ENCODE measurements at places on chromosomes 4 and X.

GRCh38 chrX:21457718-21458117, 83.5 kb downstream of the CNKSR2 start:
- no peak for DNase-seq

DNA sequence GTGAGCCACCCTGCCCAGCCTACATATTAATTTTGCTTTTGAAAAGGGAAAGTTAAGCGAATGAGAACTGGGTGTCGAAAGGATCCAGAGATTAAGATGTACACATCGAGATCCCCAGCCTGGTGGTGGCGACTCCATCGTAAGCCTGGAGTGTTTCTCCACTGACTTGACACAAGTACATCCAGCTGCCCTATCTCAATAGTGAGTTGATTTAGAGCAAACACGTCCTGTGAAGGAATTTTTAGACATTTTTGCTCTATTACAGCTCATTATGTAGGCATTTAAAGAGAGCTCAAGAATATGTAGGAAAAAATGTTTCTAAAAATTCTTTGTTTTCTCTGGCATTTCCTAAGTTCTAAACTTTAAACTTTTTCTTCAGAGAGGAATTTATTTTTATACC, 11.7 kb upstream of the CLDN34 start:
- peak; percentile 80 for DNase-seq

- DNase-seq: no peak
These were observed 435 bp upstream of the MGST2 start for GRCh38 chr4:139665079-139665689.

- DNase-seq: no peak
These were observed 225.0 kb upstream of the CXXC4 start for GRCh38 chr4:104719539-104720230.

DNA sequence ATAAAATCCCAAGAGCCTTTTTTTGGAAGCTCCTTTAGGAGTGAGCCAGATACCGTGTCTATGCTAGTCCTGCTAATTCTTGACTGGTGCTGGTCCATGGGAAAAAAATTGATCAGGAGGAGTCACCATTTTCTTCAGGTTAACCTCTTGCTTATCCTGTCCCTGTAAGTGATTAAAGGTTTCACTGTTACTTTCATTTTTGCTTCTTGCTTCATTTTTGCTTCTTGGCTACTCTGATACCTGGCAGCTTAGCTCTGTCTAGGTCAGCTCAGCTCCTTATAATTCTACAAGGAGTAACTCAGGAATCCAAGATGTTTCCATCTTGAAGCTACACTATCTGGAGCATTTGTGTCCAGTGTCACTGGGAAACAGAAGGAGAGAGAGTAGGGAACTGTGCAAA, 45.7 kb downstream of the AFM start:
- DNase-seq: no peak

DNA sequence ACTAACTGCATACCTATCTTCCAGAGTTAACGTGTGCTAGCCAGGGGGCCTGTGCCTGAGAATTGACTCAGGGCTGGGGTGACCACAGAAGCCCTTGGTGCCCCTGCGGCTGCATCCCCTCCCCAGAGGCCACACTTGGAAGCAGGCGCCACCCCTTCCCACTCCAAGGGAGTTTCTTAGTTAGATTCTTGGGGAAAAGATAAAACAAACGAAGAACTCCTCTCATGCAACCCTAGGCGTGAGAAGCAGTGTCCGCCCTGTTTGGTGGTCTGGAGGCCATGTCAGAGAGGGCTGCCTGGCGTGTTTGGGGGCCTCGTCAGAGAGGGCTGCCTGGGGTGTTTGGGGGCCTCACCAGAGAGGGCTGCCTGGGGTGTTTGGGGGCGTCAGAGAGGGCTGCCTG, 50.3 kb upstream of the HGFAC start:
- DNase-seq: no peak

GRCh38 chr4:184064877-184065276, 152.8 kb downstream of the ENPP6 start:
- DNase-seq: no peak

DNA sequence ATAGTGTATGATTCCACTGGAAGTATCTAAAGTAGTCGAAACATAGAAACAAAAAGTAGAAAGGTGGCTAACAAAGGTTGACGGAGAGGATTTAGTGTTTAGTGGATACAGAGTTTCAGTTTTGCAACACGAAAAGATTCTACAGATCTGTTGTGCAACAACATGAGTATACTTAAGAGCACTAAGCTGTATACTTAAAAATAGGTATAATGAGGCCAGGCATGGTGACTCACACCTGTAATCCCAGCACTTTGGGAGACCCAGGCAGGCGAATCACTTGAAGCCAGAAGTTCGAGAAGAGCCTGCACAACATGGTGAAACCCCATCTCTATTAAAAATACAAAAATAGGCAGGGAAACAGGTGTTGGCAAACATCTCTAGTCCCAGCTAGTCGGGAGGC, 7.9 kb upstream of the ATRX start:
- no peak for DNase-seq

DNA sequence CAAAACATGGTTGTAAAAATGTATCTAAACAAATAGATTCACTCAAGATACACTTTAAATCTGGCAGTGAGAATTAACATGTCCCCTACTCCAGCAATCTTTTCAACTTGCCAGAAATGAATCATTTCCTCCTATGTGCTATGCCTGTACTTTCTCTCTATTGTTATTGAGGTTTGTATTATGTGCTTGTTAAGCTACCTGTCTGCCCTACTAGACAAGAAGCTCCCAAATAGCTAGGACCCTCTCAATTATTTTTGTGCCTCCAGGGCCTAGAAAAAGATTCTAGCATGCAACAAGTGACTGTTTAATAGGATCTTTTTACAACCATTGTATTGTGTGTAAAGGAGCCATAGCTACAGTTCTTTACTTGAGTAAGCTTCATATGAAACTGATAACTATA, 3.5 kb upstream of the SAP30 start:
- DNase-seq: no peak

- peak; percentile 82 for DNase-seq
These were observed 20.9 kb upstream of the S100G start for GRCh38 chrX:16628946-16629595.

- peak; percentile 16 for DNase-seq
These were observed 124.1 kb upstream of the LIMCH1 start for GRCh38 chr4:41413670-41414411.

- DNase-seq: no peak
These were observed 31.5 kb downstream of the RAI2 start for GRCh38 chrX:17829566-17829965.

DNA sequence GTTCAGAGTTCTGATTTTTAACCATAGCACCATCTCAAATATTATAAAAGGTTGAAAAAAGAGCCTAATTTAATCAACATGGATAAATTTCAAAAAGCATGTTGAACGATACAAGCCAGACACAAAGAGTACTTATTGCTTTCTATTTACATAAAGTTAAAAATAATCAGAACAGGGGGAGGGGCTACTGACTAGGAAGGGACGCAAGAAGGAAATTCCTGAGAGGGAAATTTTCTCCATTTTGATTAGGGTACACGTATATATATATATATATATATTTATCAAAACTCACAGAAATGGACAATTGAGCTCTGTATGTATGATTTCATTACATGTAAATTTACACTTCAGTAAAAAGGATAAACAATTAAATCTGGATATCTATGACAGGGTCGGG, 482 bp upstream of the MBTPS2 start:
- DNase-seq: peak; percentile 25

GRCh38 chr4:173482330-173482931, 47.6 kb downstream of the HAND2 start:
- DNase-seq: no peak

GRCh38 chrX:137198040-137198439, 164.2 kb upstream of the GPR101 start:
- no peak for DNase-seq

DNA sequence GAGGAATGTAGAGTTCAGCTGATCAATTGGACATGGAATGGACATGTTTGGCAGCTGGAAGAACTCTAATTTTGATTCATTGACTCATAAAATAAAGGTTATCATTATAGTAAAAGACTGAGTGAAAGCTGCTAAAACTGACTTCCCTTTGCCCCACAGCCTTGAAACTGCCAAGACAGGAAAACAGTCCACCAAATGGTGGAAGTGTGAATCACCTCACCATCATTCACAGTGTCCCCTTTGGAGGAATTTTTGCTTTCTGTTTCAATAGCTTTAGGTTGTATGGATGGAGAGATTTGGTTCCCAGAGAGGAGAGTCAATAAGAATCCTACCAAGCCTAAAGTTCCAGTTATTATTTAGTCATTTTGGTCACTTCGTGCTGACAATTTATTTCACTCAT, 20.8 kb upstream of the FREM3 start:
- DNase-seq: peak; percentile 23

GRCh38 chr4:172786039-172786792, 382.4 kb upstream of the GALNT7 start:
- DNase-seq: peak; percentile 37

GRCh38 chr4:122243785-122244184, 91.7 kb downstream of the BLTP1 start:
- DNase-seq: no peak

DNA sequence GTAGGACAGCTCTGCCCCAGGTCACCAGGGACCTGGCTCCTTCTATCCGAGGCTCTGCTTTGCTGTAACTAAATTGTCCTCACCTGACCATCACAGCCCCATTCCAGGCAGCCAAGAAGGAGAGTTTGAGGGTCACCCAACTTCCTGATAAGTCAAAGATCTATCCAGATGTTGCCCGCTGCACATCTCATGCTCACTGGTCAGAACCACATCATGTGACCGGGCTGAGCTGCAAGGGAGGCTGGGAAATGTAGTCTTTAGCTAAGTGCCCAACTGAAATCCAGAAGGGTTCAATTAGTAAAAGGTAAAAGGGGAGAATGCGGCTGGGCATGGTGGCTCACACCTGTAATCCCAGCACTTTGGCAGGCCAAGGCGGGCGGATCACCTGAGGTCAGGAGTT, 18.4 kb downstream of the HMX1 start:
- no peak for DNase-seq

DNA sequence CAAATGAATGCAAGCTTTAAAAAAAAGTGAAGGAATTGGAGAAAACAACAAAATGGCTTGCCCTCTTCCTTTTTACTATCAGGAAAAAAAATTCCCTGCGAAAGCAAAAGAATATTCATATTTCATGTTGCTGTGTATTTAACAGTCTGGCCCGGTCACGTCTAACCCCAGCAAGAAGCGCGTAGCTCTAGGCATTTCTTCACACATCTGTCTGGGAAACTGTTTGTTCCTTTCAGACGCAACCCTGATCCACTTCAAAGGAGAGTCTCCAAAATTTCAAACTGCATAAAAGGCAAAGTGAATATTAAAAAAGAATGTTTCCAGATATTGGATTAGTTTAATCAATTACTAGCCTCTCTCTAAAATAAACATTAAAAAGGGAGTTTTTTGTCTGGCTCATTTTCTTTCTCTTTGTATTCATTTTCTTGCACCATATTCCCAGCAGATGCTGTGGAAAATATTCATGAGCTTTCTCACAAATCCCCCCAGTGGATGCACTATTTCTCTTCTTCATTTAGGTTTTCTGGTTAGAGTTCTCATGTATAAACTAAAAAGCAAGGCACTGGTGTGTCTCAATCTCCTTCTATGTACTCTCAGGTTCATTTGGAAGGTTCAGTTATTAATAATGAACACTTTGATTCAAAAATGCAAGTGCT, 145.3 kb downstream of the MID1 start:
- no peak for DNase-seq

DNA sequence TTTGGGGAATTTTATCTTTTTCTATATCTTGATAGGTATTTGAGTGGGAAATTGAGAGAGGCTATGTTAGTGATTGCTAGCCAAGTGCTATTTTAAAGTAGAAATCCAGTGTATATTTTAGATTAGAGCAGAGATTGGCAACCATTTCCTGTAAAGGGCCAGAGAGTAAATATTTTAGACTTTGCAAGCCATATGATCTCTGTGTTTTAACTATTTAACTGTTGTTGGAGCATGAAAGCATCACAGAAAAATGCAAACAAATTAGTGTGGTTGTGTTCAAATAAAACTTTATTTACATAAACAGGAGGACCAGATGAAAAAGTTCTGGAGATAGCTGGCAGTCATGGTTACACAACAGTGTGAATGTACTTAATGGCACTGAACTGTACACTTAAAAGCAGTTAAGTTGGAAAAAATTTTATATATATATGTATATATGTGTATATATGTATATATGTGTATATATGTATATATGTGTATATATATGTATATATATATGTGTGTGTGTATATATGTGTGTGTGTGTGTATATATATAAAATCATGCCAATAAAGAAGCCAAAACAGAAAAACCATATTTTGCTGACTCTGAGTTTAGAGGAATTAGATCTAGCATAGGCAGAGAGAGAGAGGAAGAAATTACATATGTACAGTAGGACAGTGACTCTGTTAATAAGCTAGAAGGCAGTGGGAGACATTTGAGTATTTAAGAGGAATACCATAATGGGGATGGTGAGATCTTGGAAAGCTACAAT, 83.4 kb downstream of the TMEM164 start:
- DNase-seq: peak; percentile 52

GRCh38 chrX:20260885-20261284, 5.8 kb downstream of the RPS6KA3 start:
- DNase-seq: no peak

- DNase-seq: no peak
These were observed 61.0 kb downstream of the MGST2 start for GRCh38 chr4:139726615-139727014.

GRCh38 chr4:56686537-56687231, 5.6 kb upstream of the HOPX start:
- DNase-seq: no peak

DNA sequence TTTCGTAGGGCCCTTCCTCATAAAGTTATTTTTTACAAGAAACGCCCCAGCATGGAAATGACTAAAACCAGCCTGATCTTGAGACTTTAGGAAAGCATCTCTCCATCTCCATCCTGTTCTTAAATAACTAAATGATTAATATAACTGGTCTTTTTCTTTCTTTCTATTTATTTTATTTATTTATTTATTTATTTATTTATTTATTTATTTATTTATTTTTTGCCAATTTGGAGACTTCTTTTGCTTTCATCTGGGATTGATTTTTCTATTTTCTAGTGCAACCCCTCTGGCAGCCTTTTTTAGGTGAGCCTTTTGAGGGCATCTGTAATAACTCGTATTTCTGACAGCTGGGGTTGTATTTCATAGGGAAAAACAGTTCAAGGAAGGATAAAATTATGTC, 1.2 kb upstream of the KLHL34 start:
- no peak for DNase-seq

DNA sequence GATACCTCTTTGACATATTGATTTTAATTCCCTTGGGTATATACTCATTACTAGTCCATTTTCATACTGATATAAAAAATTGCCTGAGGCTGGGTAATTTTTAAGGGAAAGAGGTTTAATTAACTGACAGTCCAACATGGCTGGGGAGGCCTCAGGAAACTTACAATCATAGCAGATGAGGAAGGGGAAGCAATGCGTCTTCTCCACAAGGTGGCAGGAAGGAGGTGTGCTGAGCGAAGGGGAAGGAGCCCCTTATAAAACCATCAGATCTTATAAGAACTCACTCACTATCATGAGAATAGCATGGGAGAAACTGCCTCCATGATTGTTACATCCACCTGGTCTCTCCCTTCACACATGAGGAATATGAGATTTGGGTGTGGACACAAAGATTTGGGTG, 42.4 kb downstream of the MSX1 start:
- no peak for DNase-seq

GRCh38 chr4:3780347-3781171, 14.4 kb downstream of the ADRA2C start:
- DNase-seq: no peak

All from fibroblast of skin of back (primary cell).